ENCODE measurements at places on chromosomes 13 and 19. TPM values are rescaled to one million over a fixed set of nuclear protein-coding genes. Genes with fewer than 3 reads are reported as not detected.

- no peak for DNase-seq
Observed at GRCh38 chr13:71935166-71935840, 68.3 kb upstream of the DACH1 start.

DNA sequence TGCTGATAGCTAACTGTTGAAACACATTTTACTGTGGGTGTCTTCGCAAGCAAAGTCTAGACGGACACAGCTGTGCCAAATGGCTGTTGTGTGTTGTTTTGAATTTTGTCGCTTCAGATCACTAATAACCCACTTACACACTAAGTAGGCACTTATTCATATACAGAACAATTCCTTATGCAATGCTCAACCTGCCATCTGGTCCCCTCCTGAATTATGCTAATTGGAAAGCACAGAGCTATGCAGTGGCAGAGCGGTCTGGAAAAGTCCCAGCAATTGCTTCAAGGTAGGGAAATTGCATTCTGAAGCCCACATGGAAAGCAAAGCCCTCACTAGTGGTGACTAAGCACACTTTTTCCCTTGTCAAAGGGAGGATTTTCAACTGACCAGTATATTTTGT is 69.9 kb downstream of the C13orf42 start:
- DNase-seq: no peak

- DNase-seq: no peak
Observed at GRCh38 chr13:105345131-105345530, 1190.3 kb downstream of the EFNB2 start.

GRCh38 chr13:110637747-110638146 is 22.4 kb downstream of the NAXD start:
- DNase-seq: no peak

DNA sequence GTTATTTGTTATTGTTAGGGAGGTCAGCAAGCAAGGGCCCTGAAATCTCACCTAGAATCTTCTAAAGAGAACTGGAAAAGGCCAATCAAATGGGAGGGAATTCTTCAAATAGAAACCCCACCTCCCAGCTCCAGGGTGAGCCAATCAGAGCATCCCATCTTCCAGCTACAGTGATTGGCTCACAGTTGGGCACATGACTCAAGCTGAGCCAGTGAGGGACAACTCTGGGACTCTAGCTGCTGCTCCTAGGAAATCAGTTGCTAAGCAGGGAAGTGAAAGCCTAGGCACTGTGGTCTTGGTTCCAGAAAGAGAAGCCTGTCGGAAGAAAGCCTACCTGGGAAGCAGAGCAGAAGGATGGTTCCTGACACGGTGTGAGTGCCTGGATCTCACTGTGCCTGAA is 13.4 kb downstream of the TM6SF2 start:
- DNase-seq: no peak

GRCh38 chr13:101155920-101156319 is 260.4 kb downstream of the NALCN start:
- no peak for DNase-seq

Gene ING1
- 7.2 TPM for polyA plus RNA-seq

- no peak for DNase-seq
Observed at GRCh38 chr13:52353193-52353592, 52.8 kb downstream of the THSD1 start.

Gene ZNF541
- polyA plus RNA-seq: not detected

- no peak for DNase-seq
Observed at GRCh38 chr19:35718345-35719041, 690 bp downstream of the KMT2B start.

DNA sequence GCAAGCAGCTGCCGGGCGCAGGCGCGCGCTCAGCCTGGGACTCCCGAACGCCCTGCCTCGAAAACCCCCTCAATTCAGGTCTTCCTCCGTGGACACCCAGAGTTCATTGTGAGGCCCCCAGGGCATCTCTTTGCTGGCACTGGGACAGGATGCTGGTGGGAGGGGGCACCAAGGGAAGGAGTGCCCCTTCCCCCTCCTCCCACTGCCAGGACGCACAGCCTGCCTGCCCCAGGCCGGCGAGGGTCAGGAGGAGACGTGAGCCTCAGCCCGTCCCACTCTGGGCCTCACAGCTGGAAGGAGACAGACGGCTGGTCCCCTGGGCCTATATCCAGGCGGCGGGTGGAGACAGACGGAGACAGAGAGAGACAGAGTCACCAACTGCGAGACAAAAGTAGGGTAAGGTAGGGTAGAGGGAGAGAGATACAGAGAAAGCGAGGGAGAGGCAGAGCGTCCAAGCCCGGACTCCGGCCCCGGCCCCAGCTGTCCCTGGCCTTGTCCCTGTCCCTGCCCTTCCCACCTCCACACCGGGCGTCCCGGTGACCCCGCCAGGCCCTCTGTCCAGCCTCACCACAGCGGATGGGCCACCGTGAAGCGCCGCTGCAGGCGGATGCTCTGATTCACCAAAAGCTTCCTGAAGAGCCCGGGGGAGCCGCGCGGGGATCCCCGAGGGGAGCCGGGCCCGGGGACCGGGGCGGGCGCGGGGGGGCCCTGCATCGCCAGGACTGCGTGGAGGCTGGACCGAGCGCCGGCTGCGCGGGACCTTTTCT is at the start of gene PDE4C:
Gene PDE4C (minus strand): TSS at position 737 of the 767 bp plus-strand sequence. CDS start 23 bp downstream, at position 714.
- no peak for DNase-seq

Gene ICAM4
- 0.25 TPM for polyA plus RNA-seq

Gene NKPD1
- polyA plus RNA-seq: 1.2 TPM

Gene MYO1F
- polyA plus RNA-seq: 0.08 TPM

Gene TYROBP
- not detected for polyA plus RNA-seq

Gene PCDH20
- polyA plus RNA-seq: not detected

DNA sequence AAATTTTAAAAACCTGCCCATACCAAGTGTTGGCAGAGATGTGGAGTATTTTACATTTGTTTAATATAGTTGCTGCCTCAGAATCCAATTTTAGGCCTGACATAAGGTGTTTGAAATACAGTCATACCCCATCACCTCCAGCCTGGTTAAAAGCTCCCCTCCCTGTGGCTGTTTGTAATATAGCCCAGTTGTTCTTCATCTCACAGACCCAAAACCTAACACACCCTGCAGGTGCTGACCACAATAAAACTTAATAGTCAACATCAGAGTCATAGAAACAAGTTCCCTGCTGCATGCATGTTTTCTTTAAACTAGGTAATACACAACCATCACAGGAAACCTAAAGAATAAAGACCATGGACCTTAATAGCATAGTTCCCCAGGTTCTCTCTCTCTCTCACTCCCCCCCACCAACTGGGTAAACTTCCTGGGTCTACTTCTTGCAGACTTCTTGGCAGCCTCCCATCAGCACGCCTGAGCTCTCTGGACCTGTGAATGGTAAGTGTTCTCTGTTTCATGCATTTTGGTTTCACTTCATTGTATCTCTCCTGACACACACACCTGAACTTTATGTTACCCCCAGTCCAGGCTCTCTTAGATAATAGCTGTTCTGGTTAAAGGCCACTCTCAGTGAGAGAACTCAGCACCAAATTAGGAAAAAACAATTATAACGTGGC is 1369.9 kb downstream of the EFNB2 start:
- no peak for DNase-seq
